ENCODE measurements at places on chromosomes 2 and 18.

GRCh38 chr2:105379741-105380186 lies 19.1 kb downstream of the FHL2 start:
- no peak for DNase-seq

DNA sequence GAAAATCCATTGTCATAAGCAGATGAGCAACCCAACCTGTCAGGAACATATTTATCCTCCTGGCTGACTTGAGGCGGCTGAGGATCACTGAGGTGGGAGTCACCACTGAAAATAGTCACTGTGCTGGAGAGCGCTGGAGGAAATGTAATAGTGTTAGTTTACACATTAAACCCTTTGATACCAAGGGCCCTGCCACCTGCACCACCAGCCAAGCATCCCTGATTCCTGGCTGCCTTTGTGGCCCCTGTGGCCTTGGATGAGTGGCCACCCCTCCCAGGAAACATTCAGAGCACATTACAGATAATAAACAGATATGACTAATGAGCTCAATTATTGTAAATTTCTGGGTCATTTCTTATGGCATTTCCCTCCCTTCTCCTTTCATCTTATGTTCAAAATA lies 105.9 kb downstream of the LYPD1 start:
- DNase-seq, result no peak

- DNase-seq, result no peak
Observed at GRCh38 chr18:33720133-33720532, 142.1 kb downstream of the ASXL3 start.

DNA sequence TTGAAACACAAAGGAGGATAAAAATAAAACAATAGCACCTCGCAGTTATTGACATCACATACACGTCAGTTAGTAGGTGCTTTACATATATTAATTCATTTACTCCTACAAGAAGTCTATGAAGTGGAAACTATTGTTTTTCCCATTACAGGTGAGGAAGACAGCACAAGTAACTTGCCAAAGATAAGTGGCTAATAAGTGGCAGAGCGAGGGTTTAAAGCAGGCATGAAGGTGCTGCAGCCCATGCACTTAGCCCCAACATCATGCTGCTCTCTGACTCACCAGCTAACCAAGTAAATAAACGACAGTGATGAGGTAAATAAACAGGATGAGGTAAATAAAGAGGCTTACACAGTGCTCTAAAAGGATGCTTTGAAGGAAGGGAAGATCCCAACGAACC lies 498.6 kb upstream of the ZEB2 start:
- no peak for DNase-seq

GRCh38 chr2:86249579-86250391 lies 50.5 kb downstream of the MRPL35 start:
- DNase-seq, result no peak

DNA sequence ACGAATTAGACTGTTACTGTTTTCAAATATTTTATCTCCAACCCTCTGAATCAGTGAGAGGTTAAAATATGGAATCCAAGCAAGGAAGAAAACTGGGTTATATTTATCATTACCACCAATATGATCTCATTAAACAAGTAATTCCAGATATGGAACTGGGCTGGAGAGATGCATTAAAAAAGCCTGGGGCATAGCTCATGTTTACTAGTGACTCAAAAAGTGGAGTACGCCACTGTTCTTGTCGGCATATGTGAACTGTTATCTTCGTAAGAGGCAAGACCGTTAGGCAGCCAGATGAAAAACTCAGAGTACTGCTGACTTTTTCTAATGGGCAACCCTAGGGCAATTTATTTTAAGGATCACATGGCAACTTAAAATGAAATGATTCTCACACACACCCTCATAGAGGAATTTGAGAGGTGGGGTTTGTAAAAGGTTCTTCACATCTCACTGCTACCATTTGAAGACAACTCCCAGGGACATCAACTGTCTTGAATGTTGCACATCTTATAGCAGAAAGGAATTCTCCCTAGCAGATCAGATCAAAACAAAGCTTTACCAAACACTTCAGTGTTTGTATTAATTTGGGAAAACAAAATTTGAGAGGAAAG lies 105.2 kb upstream of the TFCP2L1 start:
- DNase-seq, result no peak

DNA sequence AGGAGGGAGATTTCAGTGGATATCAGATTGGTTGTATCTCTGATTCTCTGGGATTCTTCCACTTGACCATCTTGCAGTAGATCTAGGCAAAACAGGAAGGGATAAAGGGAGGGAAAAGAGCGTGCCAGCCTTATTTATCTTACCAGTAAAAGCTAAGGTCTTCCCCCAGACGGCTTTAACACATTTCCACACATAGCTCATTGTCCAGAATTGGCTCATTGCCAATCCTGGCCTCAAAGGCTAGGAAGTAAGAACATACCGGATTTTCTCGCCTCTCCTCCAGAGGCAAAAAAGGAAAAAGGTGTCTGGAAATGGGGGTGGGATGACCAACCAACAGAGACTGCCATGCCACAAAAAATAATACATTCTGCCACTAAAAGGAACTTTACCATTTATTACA lies 411.6 kb upstream of the NRP2 start:
- no peak for DNase-seq

- no peak for DNase-seq
Observed at GRCh38 chr18:62030091-62030985, 137.5 kb upstream of the RNF152 start.

- DNase-seq, result no peak
Observed at GRCh38 chr2:145412155-145412554, 892.2 kb upstream of the ZEB2 start.

DNA sequence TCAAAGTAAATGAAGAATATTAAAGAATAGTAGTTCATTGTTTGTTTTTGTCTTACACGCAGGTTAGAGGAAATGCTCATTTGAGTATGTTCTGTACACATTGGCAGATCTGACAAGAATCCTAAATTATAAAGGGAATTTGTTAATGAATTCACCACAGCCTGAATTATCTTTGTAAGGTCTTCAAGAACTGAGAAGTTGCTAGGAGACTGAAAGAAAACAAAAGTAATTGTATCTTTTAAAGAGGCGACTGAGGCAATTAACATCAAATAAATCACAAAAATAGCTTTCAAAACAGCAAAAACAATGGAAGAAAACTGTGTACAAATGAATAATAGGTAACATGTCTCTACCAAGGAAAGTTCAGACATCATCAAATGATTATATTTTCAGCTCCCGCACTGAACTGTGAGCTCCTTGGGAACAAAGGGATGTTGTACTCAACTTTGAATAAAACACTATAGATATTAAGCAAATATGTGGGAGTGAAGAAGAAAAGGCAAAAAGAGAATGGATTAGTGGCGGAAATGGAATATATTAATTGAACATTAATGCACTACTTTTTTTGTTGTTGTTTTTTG lies 51.7 kb upstream of the ATIC start:
- DNase-seq, result no peak

- DNase-seq, result no peak
Observed at GRCh38 chr2:161426922-161427663, 11.0 kb downstream of the TBR1 start.

DNA sequence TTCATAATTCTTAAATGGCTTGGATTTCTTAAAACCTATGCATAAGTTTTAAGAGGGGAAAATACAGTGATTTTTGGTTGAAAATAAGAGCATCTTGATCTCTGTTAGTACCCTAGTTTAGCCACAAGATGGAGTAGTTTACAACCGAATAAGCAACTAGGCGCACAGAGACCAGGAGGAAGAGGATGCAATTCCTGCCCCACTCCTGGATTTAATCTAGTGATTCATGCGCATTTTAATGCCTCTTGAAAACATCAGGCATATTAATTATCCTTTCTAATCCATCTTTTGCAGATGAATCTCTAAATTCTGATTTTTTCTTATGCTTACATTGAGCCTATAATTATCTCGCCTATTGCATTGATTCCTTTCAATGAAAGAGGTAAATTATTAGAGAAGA lies 76.7 kb downstream of the MRPS9 start:
- DNase-seq, result no peak

DNA sequence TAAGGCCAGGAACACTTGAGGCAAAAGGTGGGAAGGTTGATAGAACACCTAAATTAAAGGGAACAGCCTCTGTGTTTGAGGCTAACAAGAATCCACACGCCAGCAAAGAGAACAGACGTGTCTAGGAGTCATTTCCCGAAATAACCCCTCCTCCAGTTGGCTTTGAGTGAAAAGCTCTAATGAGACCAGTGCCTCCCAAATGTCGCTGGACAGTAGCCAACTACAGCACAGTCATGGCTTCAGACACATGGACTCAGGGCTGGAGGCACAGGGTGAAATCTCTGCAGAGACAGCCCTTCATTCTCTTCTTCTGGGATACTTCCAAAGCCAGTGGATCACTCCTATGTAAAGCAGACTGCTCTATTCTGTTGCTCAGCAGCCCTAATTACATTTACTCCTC lies 49.6 kb downstream of the SOWAHC start:
- DNase-seq, result no peak

DNA sequence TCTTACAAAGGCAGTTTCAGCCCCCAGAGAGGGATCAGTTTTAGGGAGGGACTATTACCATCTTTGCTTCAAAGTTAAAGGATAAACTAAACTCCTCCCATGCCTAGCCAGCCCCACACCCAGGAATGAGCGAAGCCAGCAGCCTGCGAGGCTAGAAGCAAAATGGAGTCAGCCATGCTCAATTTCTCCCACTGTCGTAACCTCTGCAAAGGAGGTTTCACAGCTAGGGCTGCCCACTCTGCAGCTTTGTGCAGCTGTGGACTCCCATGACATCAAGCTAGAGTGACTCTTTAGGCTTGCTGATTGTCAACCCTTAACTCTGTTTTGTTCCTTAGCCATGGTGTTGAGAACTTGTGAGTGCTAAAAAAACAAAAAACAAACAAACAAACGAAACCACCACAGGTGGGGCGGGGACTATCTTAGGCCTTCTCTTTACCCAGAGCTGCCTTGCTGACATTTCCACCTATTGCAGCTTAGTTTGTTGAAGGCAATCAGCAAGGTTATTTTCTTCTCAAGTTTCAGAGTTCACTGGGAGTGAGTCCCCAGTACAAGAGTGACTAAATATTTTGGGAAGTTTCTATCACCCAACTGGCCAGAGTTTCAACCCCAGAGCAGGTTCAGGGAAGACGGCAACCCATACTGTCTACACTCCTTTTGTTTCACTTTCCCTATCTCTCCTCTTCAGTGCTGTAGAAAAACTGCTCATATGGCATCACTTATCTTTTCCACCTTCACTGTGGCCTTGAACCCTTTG lies 592.1 kb downstream of the XIRP2 start:
- no peak for DNase-seq

GRCh38 chr18:58076052-58076451 lies 32.0 kb downstream of the NEDD4L start:
- DNase-seq, result no peak

DNA sequence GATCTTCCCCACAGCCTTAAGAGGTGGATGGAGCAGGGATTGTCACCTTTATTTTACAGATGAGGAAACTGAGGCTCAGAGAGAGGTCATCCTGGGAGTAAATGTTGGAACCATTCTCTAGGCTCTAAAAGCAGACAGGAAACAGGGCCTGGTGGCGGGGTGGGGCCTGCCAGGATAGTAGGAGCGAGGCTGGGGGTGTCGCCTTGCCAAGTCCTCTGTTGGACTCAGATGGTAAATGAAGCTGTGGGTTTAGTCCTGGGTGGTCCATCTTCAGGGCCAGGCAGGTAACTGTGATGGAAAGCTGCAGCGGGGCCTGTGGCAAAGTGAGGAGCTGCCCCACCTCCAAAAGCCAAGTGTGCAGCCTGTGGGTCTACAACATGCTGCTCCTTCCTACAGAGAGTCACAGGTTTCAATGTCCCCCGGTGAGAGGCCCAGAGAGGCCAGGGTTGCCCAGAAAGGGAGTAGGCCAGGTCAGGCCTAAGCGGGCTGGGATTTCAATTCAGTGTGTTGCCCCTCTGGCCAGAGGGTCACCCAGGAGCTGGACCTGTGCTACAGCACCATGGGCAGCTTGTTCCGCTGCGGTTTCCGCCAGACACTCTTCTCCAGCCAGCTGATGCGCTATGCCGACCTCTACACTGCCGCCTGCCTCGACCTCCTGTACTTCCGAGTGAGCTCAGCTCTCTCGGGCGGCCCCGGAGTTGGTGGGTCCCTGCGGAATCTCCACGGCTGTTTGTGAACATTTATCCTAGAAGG lies 6.6 kb downstream of the NT5DC4 start:
- DNase-seq, result no peak

- no peak for DNase-seq
Observed at GRCh38 chr2:85735691-85736090, 18.1 kb upstream of the ATOH8 start.

DNA sequence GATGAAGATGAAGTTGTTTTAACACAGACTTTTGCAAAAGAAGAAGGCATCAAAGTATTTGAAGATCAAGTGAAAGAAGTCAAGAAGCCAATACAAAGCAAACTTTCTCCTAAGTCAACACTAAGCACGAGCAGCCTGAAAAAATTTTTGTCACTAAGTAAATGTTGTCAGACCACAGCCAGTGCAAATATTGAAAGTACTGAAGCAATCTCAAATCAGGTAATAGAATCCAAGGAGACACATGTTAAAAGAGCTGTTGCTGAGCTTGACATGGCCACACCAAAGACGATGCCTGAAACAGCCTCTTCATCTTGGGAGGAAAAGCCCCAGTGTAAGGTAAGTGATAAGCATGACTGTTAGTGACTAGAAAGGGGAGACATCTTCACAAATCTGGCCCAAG lies 75.1 kb downstream of the FSIP2 start:
- DNase-seq, result no peak

- no peak for DNase-seq
Observed at GRCh38 chr2:223727562-223727961, 109.8 kb downstream of the AP1S3 start.

- no peak for DNase-seq
Observed at GRCh38 chr18:78538669-78539440, 440.8 kb upstream of the SALL3 start.

GRCh38 chr2:176561706-176562105 lies 292.5 kb downstream of the MTX2 start:
- DNase-seq, result no peak

- DNase-seq, result no peak
Observed at GRCh38 chr18:58227361-58227930, 183.4 kb downstream of the NEDD4L start.

- no peak for DNase-seq
Observed at GRCh38 chr2:133193544-133194361, 374.5 kb downstream of the NCKAP5 start.

DNA sequence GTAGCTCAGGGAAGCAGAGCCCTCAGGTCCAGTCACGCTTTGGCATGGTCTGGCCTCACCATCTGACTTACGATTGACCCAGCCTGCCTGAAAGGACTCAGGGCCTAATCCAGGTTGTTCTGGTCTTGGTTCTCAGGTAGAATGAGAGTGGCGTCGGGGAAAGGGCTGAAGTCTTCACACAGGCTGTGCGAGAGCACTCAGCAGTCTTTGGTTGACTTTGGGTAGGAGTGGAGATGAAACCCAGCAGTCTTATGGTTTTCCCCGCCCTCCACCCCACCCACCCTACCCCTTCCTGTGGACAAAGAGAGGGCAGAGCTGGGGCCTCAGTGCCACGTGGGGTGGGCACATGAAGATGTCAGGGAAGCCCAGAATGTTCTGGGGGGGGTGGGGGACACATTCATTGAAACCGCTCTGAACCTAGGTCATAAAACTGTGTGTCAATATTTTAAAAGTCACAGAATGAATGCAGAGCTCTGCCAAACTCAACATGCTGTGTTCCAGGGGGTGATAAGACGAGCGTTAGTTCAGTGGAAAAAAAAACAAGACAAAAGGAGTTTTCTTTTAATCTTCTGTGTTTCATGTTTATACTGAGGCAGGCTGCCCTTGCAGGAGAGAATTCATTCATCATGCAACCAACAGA lies 58.6 kb upstream of the ALPP start:
- DNase-seq, result no peak
